Activated naive CD4-positive, alpha-beta T cell treated with anti-CD3 and anti-CD28 coated beads, Interleukin-2, amount 50 U/mL, for 72 hours (primary cell): ENCODE measurements at places on chromosomes 12 and 14.

DNA sequence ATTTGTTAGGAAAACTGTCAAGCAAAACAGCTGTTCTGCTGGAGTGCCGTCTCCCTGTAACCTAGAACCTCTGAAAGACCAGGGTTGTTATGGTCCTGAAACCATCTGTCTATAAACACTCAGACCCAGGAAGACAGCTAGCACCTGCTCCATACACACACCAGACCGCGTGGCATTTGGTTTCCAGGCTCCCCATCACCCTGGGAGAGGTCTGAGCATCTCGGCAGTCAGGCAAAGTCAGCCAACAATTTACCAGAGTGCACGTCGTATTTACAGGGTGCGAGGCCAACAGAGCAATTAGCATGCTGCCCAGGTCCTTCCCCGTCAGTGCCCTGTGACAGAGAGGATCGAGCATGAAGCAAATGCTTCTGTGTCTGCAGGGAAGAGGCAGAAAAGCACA, 272.5 kb downstream of the SLC15A4 start:
- no peak for DNase-seq

DNA sequence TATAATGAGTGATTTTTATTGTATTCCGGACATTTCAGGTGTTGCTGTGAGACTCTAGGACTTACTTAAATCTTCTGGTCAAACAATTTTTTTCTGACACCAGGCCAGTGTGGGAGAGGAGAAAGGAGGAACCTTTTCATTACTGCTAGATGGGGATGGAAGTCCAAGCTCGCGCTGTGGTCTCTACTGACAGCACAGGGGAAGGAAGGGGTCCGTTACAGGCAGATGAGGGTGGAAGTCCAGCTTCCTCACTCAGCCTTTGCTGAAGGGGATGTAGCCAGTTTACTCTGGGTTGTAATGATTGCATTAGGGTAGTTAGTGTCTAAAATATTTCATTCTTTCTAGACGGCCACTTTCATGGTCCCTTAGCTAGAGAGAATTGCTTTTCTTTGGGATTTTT, 26.3 kb upstream of the ST8SIA1 start:
- no peak for DNase-seq

DNA sequence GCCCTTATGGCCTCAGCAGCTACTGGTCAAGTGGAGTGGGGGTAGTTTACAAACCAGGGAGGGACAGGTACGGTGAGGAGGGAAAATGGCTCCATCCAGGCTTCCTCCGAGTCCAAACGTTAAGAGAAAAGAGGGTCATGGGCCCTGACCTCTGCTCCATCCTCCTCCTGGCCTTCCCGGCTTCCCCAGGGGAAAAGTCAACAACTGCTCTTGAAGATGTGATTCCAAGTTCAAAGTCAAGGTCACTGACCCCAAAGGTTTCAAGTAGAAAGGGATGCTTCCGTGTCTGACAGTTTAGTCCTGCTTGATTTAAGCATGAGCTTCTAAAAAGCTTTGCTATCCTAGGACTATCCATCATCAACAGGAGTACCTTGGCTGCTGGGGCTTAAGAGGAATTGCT, 28.5 kb downstream of the CCDC88C start:
- DNase-seq, result no peak

GRCh38 chr12:96352161-96352835, 47.9 kb downstream of the CDK17 start:
- DNase-seq, result no peak

- no peak for DNase-seq
Measured at GRCh38 chr12:3554371-3555115, 63.5 kb downstream of the PRMT8 start.

- DNase-seq, result no peak
Measured at GRCh38 chr12:122958198-122958888, 7.9 kb downstream of the ABCB9 start.

DNA sequence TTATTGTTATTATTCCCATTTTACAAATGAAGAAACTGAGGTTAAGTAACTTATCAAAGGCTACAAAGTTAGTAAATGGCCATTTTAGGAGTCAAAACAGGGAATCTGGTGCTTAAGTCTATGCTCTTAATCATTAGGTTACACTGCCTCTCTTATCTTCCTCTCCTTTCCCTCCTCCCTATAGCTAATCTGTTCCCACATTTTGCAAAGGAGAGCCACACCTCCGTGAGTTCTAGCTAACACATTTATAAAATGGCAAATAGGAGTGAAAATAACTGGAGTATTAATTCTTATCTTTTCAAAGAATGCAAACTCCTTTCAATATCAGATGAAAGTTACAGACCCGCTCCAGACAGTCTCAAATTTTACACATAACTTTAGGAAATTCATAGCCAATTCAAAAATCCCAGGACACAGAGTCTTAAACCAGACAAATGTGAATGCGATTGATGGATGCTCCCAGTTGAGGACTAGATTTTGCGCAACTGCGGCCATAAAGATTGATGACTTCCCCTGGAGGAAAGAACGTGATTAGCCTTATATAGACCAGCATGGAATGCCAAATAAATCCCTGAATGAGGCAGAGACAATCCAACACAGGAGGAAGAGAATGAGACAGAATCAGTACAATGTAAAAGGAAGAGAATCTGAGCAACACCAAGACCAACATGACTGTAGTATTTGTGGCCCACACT, 225.0 kb upstream of the ARID2 start:
- no peak for DNase-seq

GRCh38 chr12:132375747-132376463, 46.5 kb upstream of the GALNT9 start:
- no peak for DNase-seq

- no peak for DNase-seq
Measured at GRCh38 chr14:105313381-105314286, 914 bp upstream of the PACS2 start.

- peak; percentile 83 for DNase-seq
Measured at GRCh38 chr14:61280526-61281185, 482 bp downstream of the TMEM30B start.

DNA sequence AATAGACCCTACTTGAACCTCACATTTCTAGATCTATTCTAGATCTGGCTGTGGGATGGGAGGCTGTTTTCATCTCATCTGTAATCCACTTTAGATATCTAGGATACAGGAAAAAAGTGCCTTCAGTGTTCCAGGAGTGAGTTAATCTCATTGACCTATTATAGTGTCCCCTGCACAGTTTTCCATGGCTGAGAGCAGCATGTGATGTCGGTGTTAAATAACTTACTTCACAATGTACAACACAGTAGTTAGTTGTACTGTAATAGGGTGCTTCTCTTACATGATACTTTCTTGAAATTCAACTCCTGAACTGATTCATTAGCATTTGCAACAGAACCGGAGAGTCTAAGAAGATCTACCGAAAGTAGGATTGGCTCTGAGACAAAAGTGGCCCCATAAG, 62.6 kb downstream of the TMEM117 start:
- no peak for DNase-seq

DNA sequence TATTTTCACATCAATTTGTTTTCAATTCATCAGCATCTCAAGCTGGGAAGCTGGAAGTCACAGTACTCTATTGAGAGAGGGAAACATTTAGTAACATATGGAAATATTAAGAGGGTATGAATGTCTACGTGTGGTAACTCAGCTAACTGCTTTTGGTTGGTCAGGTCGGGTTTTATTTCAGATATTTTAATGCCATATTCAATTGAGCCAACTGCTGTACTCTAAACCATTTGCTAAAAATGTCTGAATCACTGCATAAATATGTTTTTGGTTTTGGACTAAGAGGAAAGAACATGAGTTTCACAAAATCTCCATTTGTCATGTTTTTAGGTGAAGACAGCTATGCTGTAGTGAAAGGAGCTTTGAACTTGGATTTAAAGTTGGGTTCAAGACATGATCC, 18.9 kb upstream of the PPFIBP1 start:
- DNase-seq, result no peak

DNA sequence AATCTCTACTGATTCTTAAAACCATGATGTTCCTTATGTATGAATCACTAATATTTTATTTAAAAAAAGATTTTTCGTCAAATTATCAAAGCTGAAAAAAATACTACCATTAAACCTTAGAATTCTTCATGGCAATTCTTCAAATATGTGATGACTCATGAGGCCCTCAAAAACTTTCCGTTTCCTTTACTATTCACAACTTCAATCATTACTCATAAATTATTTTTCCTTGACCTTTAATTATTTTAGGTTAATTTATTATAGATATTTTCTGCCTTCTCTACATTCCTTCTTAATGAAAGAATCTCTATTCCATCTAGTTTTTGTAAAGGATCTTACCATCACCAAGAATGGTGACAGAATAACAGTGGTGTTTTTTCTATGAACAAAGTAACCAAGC, 162.1 kb upstream of the SOX5 start:
- DNase-seq, result no peak

DNA sequence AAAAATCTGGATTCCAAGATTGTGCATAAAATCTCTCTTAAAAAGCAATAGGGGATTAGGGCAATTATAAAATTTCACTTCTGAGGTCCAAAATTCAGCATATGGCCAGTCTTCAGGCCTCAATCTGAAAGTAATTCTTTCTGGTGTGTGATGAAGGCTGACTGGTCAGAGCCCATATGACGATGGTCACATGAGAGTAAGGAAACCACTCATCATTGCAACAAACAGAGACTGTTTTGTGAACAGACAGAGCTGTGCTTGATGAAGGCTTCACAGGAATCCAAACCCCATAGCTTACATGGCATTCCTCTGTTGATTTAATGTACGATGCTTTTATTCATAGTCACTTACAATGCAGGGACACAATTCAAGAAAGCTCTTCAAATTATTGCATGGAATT, 238.1 kb downstream of the APAF1 start:
- no peak for DNase-seq

- no peak for DNase-seq
Measured at GRCh38 chr14:73368616-73369015, 89.7 kb downstream of the NUMB start.

GRCh38 chr12:58186914-58187313, 245.5 kb downstream of the ATP23 start:
- DNase-seq, result no peak

GRCh38 chr12:111454311-111454710, 48.6 kb downstream of the SH2B3 start:
- no peak for DNase-seq

GRCh38 chr14:103100281-103101121, 6.0 kb downstream of the EXOC3L4 start:
- DNase-seq, result no peak

DNA sequence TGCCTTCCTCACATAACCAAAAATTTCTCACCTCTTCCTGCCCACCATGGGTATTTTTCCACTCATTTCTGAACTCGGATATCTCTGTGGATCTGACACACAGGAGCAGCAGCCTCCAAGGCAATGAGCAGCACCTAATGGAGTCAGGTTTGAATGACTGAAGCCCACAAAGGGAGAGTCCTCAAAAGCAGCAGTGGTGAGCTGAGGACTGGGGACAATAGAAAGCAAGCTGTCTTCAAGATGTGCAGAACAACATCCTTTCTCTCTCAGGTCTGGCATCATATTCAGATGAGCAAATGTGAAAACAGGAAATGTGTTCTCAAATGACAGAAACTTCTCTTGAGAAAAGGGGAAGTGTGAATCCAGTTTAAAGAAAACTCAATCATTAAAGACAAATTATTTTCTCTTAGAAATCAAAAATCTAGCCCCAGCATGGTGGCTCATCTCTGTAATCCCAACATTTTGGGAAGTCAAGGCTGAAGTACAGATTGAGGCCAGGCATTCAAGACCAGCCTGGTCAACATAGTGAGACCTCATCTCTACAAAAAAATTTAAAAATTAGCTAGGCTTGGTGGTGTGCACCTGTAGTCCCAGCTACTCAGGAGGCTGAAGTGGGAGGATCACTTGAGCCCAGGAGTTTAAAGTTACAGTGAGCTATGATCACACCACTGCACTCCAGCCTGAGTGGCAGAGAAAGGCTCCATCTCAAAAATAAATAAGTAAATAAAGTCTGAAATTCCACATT, 54.2 kb downstream of the C12orf42 start:
- peak; percentile 25 for DNase-seq

DNA sequence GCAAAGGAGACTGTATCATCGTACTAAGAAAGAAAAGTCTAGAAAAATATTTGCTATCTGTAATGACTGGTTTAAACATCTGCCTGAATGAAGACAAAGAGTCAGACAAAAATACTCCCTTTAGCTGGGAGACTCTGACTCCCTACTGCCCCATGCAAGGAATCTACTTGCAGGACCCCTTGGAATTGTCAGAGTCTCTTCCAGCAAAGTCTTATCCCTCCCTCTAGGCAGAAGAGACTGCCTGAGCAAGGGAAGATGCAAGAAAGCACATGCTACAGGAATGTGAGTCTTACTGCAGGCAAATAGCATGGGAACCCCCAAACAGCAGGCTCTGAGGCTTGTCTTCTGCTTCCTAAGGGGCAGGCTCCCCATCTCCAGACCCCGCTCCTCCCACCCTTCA, 154.0 kb downstream of the KCNA5 start:
- DNase-seq, result no peak

DNA sequence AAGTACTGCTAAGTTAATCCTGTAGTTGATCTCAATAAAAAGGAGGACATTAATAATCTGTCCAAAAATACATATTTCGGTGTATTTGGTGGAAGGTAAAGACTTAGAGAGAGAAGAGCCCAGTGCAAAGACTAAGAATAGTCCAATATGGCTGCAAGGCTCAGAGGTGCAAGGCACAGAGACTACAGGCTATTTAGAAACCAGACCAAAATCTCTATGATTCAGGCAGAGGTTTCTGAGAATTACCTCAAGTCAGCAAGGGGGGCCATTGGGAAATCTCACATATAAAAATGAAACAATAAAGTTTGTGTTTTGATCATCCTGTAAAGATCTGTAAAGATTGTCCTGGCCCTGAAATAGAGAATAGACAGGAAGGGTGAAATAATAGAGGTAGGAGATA, 1173.0 kb downstream of the VRK1 start:
- no peak for DNase-seq

DNA sequence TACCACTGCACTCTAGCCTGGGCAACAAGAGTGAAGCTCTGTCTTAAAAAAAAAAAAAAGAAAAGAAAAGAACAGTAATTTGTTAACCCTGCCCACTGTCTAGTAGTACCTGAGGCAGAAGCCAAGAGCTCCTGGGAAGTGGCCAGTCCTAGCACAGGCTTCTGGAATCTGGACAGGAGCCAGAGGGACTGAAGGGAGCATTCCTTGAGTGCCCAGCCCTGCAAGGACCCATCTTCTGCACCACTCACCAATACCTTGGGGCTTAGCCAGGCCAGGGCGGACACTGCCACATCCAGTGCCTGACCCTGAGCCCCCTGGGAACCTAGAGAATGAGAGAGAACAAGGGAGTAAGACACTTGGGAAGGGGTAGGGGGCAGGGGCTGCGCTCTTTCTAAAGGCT, 33.7 kb downstream of the PARP2 start:
- no peak for DNase-seq
